ENCODE measurements at places on chromosomes 4 and X.
A peak's percentile ranks its signal among the peaks of the same experiment; 100 is the strongest.

- no peak for DNase-seq
Measured at GRCh38 chrX:15204130-15204751, 65.6 kb downstream of the ASB9 start.

- DNase-seq, result peak; percentile 5
Measured at GRCh38 chr4:37876156-37876555, 14.7 kb upstream of the TBC1D1 start.

DNA sequence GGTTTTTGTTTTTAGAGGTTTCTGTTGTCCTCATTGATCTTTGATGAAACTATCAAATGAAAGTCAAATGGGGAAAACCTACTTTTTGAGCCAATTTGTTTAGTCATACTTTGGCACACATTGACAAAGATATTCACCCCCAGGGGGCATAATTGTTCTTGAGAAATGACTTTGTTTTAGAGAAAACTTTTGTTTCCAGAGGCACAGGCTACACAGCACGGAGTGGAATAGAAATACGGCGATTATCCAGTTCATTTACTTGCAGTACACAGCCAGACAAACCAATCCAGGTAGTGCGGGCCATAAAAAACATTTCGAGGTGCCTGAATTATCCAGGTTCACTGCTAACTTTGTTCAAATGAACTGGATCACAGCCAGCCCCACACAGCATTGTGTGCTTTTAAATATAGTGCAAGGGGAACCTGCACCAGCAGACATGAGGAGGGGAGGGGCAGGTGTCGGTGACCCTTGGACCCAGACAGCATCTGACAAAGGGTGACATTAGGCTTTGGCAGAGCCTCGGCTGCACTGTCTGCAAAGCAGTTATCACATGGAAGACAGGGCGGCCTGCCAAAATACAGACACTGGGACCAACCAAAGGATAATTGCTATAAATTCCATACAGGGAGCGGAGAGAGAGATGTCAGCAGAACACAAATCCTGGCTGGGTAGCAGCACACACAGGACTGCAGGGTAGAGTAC, 179.6 kb upstream of the NOCT start:
- DNase-seq, result peak; percentile 14

DNA sequence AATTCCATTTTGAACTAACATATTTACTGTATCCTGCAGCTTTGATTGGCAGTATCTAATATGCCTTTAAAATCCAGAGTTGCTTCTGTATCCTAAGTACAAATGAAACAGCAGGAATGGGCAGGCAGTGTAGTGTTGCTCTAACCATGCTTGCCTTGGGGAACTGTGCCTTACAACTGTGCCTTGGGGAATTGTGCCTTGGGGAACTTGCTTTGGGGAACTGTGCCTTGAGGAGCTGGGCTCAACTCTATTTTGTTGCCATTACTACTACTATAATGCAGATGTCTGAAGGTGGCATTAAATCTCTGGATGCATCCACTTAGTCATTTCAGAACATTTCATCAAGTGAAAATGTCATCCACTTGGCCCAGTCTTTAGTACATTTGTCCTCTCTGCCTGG, 6.9 kb downstream of the CXCL3 start:
- DNase-seq, result no peak

Data from EL (cell line).